ENCODE measurements at places on chromosomes 16 and 17. TPM values are rescaled to one million over a fixed set of nuclear protein-coding genes. Genes with fewer than 3 reads are reported as not detected.
A peak's percentile ranks its signal among the peaks of the same experiment; 100 is the strongest.

The C1QTNF1 gene
- total RNA-seq = 21.0 TPM

- DNase-seq = no peak
Observed at GRCh38 chr16:69120096-69120664, 12.2 kb downstream of the CHTF8 start.

DNA sequence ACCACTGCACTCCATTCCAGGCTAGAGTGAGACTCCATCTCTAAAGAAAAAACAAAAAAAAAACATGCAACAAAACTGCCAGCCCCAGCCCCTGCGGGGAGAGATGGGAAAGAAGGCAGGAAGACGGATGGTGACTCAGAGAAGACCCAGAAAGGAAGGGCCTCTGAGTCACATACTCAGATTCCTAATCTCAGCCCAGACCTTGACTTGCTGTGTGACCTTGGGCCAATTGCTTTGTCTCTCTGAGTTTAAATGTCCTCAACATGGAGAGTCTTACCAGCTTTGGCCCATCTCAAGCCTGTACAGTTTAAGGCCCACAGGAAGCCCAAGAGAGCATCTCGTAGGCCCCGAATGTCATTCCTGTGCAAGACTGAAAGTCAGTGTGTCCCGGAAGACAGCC, 86.5 kb upstream of the LHX1 start:
- DNase-seq = peak; percentile 63

The NUDT7 gene
- not detected for total RNA-seq

- no peak for DNase-seq
Observed at GRCh38 chr16:46914556-46915201, 30.5 kb downstream of the GPT2 start.

GRCh38 chr17:81171941-81172340, 5.9 kb upstream of the AATK start:
- DNase-seq = no peak

- peak; percentile 32 for DNase-seq
Observed at GRCh38 chr17:45784741-45785479, 790 bp downstream of the CRHR1 start.

Data from PC-3 (cell line).